ENCODE measurements at places on chromosomes 3 and 15.

DNA sequence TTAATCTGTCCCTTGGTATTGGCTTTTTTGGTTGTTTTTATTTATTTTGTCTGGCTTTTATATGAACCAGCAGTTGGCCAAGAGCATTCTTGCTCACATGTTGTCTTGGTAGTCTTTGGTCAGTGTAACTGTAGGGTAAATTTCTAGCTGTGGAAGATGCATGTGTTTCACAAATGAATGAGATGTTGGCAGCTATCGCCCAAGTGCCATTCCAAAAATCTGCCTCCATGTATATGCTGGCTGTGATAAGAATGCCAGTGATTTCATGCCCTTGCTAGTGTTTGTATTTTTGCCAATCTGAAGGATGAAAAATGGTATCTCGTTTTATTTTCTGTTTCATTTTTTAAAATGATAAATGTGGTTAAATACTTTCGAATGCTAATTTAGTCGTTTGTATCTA is 50.1 kb downstream of the TLNRD1 start:
- DNase-seq = no peak

DNA sequence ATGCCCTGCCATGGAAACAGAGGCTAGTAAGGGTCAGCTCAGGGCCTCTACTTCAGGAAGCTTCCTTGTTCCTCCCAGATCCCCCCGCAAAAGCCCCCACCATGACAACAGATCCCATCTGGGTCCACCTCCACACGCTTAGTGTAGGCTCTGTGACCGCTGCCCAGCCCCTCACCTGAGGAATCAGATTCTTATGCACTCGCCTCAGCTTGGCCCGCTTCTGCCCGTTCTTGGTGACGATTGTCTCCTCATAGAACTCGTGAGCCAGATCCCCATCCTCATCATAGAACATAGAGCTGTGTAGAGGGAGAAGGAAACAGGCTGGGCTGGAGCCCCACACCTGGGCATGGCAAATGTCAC is 1.9 kb downstream of the TUSC2 start:
- no peak for DNase-seq

GRCh38 chr15:76335307-76336253 is 993 bp upstream of the ISL2 start:
- no peak for DNase-seq

DNA sequence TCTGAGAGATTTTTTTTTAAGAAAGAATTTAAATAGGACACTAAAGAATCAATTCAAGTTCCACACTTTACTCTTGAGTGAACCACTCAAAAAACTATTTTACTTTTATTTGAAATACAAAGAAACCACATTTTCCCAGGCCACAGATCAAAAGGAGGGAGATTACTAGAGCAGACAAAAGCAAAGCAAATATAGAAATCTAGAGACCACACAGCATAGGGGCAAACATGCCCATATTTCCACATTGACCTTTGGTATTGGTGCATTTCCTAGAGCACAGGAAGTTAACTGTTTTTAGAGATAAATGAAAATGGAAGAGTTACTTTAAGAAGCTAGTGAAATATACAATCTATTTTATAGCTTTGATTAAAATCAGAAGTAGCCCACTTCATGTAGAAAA is 27.5 kb upstream of the ZCWPW2 start:
- no peak for DNase-seq

- DNase-seq = no peak
Measured at GRCh38 chr3:46399557-46399956, 7.3 kb downstream of the CCR5AS start.

- no peak for DNase-seq
Measured at GRCh38 chr3:100090669-100091005, 23.7 kb downstream of the FILIP1L start.

GRCh38 chr3:58574682-58575081 is 2.5 kb downstream of the FAM107A start:
- no peak for DNase-seq
